ENCODE measurements at places on chromosomes 11 and 22.

- DNase-seq: peak; percentile 17
Observed at GRCh38 chr11:130915603-130916237, 559 bp downstream of the SNX19 start.

- DNase-seq: no peak
Observed at GRCh38 chr11:9855579-9856287, 191.9 kb downstream of the SWAP70 start.

DNA sequence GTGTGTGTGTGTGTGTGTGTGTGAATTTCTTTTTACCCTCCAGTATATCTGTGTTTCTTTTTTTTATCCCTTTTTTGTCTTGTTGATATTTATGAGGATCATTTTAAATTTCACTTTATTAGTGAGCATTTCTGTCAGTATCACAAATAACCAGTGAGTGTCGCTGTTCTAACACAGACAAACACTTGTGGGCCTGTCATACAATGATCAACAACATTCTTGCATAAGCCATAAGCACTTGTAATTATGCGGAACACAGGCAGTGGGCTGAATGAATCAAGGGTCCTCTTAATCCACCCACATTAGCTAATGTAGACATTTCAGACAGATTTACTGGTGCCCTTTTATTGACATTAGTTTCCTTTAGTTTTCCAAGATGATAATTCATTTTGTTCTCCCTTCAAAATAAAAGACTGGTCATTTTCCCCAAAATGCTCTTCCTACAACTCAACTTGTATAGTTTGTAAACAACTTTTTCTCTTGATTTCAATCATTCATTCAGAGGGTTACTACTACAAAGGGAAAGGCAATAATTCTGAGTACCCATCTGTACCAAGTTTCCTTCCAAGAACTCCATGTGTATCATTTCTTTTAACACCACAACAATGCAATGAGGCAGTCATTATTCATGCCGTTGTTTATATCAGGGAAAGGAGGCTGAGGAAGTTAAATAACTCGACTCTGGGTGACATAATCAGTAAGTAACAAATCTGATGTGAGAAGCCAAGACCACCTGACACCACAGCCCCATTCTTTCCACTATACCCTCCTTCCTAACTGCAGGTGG, 34.5 kb upstream of the ANO3 start:
- DNase-seq: peak; percentile 66

DNA sequence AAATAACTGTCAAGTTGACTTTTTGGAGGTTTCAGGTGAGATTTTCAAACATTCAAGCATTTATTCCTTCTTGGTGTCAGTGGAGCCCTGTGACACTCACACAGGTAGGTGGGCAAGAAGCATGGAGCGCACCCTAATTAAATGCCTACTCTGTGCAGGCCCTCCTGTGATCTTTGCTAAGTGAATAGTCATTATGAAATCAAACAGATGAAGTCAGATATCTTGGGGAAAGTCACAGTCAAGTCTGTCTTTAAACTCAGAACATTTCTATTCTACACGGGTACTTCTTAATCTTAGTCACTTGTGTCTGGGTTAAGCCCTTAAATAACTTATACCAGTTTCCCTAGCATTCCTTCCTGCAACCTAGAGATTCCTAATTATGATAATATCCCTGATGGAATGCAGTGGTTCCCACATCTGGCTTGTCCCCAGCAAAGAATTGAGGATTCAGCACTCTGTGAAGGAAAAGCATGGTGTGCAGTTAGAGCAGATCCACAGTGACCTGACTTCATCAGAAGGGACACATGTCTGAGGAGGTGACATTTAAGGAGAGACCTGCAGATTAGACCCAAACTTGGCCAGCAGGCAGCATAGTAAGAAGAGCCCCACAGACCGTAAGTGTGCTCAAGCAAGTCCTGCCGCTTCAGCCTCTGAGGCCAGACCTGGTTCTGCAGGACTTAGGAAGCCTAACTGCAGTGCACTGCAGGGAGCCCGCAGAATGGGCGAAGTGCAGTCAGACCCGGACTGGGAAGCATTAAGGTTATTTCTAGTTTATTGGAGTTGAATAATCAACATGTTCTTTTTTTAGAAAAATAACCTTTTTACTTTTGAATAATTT, 85.3 kb upstream of the GAL start:
- DNase-seq: no peak

GRCh38 chr11:65710421-65710820, 1.6 kb upstream of the KAT5 start:
- DNase-seq: no peak

GRCh38 chr11:130278745-130279144, 36.0 kb downstream of the ZBTB44 start:
- no peak for DNase-seq

GRCh38 chr11:113153847-113154246, 160.5 kb upstream of the TTC12 start:
- no peak for DNase-seq

DNA sequence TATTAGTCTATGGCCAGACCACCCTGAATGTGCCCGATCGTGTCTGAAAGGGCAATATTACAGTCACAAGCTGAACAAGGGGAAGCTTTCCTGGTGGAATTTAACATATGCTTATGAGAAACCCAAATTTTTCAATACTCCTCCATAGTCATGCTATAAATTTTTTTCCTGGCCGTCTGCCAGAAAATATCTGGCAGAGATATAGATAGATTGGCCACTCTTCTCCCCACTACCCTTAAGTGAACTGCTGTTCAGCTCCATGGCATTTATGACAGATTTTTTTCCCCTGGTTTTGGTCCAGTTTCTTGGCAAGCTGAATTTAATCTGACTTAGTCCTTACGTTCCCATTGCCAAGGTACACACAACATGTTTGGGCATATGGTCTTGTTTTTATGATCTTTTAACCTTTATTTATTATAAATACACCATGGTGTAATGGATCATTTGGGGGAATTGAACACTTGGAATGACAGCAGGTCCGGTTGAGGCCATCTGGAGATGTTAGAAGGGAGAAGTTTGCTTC, 328.5 kb downstream of the CNTN5 start:
- no peak for DNase-seq

- DNase-seq: no peak
Observed at GRCh38 chr11:114080769-114081168, 21.3 kb downstream of the ZBTB16 start.

DNA sequence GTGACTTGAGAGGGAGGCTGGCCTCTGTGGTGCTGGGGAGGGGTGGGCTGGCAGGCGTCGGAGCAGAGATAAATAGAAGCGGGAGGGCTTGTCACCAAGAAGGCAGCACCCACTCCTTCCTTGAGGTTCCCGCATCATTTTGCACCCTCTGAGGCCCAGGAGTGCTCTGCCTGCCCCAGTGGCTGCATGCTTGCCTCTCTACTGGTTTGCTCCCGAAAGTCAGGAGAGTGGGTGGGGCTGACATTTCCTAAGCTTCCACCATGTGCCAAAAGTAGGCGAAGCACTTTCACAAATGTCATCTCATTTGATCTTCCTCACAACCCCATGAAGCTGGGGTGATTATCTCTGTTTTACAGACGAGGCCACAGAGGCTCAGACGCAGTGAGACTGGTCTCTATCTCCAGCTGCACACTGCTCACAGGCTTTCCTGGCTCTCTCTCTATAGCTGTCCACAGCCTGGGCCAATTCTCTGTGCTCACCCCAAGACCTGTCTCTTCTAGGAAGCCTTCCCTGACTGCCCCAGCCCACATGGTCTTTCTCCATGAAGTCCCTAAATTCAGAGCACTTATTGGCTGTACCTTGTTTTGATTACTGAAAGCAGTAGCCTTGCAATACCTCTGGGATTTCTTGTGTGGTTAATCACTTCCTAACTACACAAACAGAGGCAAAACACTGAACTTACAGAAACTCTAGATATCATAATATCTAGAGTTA, 2.6 kb upstream of the UCP3 start:
- DNase-seq: no peak

- no peak for DNase-seq
Observed at GRCh38 chr11:117505285-117505970, 177.8 kb downstream of the CEP164 start.

- DNase-seq: no peak
Observed at GRCh38 chr11:74021998-74022397, 13.1 kb upstream of the UCP3 start.
